ENCODE measurements at places on chromosomes 6 and 20.

- DNase-seq: no peak
Observed at GRCh38 chr20:17694767-17695166, 5.0 kb upstream of the BANF2 start.

- peak; percentile 64 for DNase-seq
Observed at GRCh38 chr6:139370283-139370998, 4.0 kb downstream of the CITED2 start.

GRCh38 chr6:168133168-168133561 lies 54.2 kb upstream of the FRMD1 start:
- no peak for DNase-seq

DNA sequence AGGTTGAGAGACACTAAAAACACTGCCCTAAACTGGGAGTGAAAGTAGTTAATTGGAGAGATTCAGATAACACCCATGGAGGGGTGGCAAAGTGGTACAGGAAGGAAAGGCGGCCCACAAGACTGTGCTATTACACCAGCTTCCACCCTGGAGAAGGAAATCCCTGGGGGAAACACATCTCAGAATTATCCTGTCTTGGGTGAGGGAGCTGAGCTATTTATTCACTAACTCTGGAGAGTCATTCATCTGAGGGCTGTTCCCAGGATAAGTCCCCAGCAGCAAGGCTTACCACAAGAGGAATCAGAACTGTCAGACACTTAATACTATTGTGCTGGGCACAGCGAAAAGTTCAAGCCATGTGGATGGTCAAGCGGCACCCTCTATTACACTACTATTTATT lies 9.9 kb downstream of the TBCC start:
- no peak for DNase-seq

DNA sequence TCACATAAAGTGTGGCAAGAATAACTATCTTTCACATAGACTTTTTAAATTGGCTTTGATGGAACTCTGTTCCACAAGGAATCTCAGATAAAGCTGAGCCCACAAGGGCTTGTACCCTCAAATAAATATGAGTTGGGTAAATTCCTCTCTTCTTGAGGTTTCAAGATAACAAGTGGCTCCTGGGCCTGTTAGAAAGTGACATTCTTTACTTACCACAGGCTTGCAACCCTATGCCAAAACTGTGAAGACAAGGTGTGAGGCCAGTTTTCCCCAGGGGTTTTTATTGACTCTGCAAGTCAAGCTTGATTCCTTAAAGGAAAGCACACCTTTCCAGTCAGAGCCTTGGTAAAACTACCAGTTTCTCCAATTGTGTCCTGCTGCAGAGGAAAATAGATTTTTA lies 664.8 kb upstream of the GJE1 start:
- DNase-seq: no peak

DNA sequence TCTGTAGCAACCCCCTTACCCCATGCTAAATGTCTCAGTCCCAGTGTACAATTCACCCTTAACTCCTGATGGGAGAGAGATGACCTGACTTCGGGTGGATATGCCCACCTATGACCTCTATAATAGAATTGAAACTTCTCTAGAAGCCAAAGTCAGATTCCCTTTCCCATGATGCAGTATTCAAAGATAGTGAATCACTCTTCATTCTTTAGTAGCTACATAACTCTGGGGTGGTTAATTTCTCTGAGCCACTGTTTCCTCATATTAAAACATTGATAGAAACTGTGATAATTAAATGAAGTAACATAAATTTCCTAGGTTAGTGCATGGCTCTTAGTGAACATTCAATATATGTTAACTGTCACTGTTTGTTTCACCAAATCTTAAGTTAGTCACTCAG lies 500.4 kb downstream of the COL12A1 start:
- no peak for DNase-seq

- DNase-seq: peak; percentile 90
Observed at GRCh38 chr6:26065952-26066380, 21.3 kb upstream of the HFE start.

GRCh38 chr20:43372051-43372450 lies 85.6 kb upstream of the SRSF6 start:
- DNase-seq: no peak

GRCh38 chr20:13868331-13868730 lies 83.5 kb downstream of the NDUFAF5 start:
- no peak for DNase-seq
